Mesothelial cell of epicardium (in vitro differentiated cells): ENCODE measurements at places on chromosomes 7 and 10. TPM values are rescaled to one million over a fixed set of nuclear protein-coding genes. Genes with fewer than 3 reads are reported as not detected.

FAM25A gene
- total RNA-seq: not detected in 3 replicates

HOXA9 gene
- 10.8 to 14.5 TPM (median 13.2 TPM) in 3 replicates for total RNA-seq

RGS10 gene
- 15.4 to 17.4 TPM (median 16.7 TPM) in 3 replicates for total RNA-seq

GGCT gene
- 36.5 to 37.5 TPM (median 36.6 TPM) in 3 replicates for total RNA-seq

RNF148 gene
- total RNA-seq: 0.18 TPM in 1 of 3 replicates, not detected in the others

SFXN4 gene
- total RNA-seq: 33.3 to 37.2 TPM (median 36.6 TPM) in 3 replicates

ALOX5 gene
- total RNA-seq: 8.6 to 10.6 TPM (median 9.6 TPM) in 3 replicates

AASS gene
- 32.7 to 35.5 TPM (median 34.2 TPM) in 3 replicates for total RNA-seq

MSMB gene
- not detected in 3 replicates for total RNA-seq

POM121L12 gene
- not detected in 3 replicates for total RNA-seq

KNDC1 gene
- total RNA-seq: 20.3 to 23.7 TPM (median 21.0 TPM) in 3 replicates

NFKB2 gene
- total RNA-seq: 51.7 to 56.6 TPM (median 55.8 TPM) in 3 replicates

TSPAN15 gene
- total RNA-seq: 17.7 to 20.9 TPM (median 19.7 TPM) in 3 replicates

PRKAR2B gene
- total RNA-seq: 7.8 to 8.3 TPM (median 7.8 TPM) in 3 replicates

PLEKHA8 gene
- 39.8 to 43.5 TPM (median 40.3 TPM) in 3 replicates for total RNA-seq

PTN gene
- total RNA-seq: 145 to 179 TPM (median 164 TPM) in 3 replicates

OR2F1 gene
- total RNA-seq: 0.11 TPM in 1 of 3 replicates, not detected in the others

AMPH gene
- 2.0 to 2.4 TPM (median 2.3 TPM) in 3 replicates for total RNA-seq

SFRP4 gene
- total RNA-seq: 5.7 to 6.6 TPM (median 6.4 TPM) in 3 replicates

PSMC2 gene
- 86.5 to 89.0 TPM (median 87.0 TPM) in 3 replicates for total RNA-seq
